ENCODE measurements at places on chromosomes 12 and 14. TPM values are rescaled to one million over a fixed set of nuclear protein-coding genes. Genes with fewer than 3 reads are reported as not detected.

DLK1 gene
- total RNA-seq: 0.42 TPM

SLCO1B1 gene
- total RNA-seq: 0.26 TPM

CCDC38 gene
- total RNA-seq: not detected

OTOGL gene
- total RNA-seq: not detected

TBC1D30 gene
- total RNA-seq: 2.1 TPM

PPP1R36 gene
- not detected for total RNA-seq

KCNC2 gene
- not detected for total RNA-seq

C12orf50 gene
- total RNA-seq: not detected

KRT85 gene
- not detected for total RNA-seq

KIF26A gene
- 4.2 TPM for total RNA-seq

HOXC6 gene
- 3.5 TPM for total RNA-seq

CCDC184 gene
- total RNA-seq: 3.6 TPM

TSPAN9 gene
- 43.2 TPM for total RNA-seq

ACOT2 gene
- 52.6 TPM for total RNA-seq

TAMALIN gene
- 0.56 TPM for total RNA-seq

INHBC gene
- not detected for total RNA-seq

ANKRD33 gene
- total RNA-seq: not detected

MMP17 gene
- total RNA-seq: 5.3 TPM

AQP2 gene
- not detected for total RNA-seq

All from A549 treated with ZK216348 at 1 μM for 4 hours (cell line).